ENCODE measurements at places on chromosomes 1 and 21.
A peak's percentile ranks its signal among the peaks of the same experiment; 100 is the strongest.

- DNase-seq: no peak
These were observed 95.2 kb downstream of the NTPCR start for GRCh38 chr1:233045588-233045987.

GRCh38 chr1:54199765-54200518 is at the start of the genes CYB5RL and MRPL37:
Gene CYB5RL (minus strand): TSS chr1:54200030. CDS start chr1:54195616, 4,414 bp downstream.
Gene MRPL37 (plus strand): TSS chr1:54200167. CDS start chr1:54200244, 77 bp downstream.
- DNase-seq: peak; percentile 96

DNA sequence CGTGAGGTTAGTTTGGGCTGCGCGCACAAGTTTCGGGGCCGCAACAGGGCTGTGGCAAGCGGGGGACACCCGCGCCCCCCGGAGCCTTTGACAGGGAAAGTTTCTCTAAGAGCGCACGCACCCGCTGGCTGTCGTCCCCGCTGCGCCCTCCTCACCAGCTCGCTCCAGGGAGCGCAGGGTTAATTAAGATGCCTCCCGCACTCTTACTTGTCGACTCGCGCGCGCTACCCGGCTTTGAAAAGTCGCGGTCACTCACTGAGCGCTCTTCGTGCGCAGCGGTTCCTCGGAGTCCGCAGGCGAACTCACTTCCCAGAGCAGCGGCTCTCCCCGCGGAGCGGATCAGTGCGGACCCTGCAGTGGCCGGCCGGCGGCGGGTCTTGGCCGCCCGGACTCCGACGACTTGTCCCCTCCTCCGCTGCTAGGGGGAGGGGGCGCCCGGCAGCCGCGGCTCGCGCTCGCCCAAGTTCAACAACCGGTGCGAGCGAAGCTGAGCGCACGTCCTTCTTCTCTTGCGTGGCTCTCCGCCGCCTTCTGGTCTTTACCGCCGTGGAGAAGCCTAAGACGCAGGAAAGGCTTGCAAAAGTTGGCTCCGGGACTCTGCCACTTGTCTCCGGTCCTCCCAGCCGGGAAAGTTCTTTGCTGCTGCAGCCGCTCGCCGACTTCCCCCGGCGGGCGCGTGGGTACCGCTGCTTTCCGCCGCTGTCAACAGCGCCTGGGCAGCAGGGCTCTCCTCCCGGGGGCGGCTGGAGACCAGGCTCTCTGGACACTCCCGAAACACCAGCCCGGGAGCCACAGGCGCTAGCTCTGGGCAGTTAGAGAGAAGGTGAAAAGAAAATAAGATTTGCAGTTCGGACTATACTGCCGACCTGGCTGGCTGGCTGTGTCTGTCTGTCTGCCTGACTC is 506 bp downstream of the JUN start:
- peak; percentile 63 for DNase-seq

DNA sequence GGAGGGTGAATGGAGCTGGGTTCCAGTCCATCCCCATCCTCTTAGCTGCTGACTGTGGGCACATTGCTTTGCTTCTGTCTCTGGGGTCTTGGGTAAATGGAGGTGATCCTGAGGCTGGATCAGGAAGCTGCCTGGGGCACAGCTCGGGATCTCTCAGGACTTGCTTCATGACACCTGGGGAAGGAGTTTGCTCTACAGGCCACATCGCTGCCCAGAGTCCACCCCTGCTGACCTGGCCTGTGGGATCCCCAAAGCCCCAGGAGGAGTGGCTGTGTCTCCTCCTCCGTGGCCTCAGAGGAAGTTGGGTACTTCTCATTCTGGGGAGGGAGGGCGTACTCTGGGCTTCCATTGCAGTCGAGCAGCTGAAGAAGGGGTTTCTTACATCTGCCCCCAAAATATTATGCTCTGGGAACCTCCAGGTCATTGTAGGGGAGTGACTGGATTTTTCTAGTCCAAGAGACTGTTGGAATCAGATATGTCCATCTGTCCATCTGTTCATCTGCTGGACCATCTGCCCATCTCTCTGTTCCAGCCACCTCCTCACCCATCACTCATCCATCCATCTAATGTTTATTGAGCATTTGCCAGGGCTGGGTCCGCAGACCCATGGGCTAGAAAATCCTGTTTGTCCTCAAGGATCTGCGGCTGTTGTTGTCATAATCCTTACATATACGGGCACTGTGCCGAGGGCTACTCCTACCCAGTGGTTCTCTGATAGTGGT is 45.9 kb downstream of the ARHGEF10L start:
- no peak for DNase-seq

- no peak for DNase-seq
These were observed 33.2 kb upstream of the SERBP1 start for GRCh38 chr1:67463298-67463955.

DNA sequence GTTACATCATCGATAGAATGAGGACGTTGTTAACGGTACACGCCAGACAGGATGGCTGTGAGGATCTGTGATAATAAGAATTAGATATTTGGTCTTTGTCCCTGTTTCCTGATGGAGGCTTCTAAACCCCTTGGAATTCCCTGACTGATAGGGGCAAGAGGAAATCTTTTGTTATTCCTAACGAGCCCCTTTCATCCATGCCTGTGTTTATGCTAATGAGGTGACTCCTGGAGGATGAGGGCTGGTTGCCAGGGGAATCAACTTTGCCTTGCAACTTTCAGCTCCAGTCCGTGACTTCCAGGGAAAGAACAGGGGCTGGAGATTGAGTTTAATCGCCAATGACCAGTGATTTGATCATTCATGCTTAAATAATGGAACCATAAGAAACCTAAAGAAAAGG is 39.3 kb upstream of the NLRP3 start:
- DNase-seq: no peak

DNA sequence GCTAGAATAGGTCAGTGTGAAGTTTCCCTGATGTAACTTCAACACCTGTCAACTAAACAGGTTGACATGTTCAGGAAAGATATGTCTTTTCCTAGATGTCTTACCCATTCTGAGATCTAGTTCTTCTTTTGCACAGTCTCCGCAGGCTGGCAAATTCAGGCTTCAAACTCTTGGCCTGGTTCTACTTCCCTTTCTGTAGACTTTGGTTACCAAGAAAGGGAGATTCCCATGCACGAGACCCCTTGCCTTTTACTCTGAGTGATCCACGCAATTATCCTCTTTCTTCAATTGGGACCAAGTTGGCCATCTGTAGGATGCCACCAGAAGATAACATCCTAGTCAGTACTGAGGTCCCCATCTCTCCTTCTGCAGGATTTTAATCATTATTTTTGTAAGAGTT is 2.0 kb downstream of the CFAP45 start:
- no peak for DNase-seq

DNA sequence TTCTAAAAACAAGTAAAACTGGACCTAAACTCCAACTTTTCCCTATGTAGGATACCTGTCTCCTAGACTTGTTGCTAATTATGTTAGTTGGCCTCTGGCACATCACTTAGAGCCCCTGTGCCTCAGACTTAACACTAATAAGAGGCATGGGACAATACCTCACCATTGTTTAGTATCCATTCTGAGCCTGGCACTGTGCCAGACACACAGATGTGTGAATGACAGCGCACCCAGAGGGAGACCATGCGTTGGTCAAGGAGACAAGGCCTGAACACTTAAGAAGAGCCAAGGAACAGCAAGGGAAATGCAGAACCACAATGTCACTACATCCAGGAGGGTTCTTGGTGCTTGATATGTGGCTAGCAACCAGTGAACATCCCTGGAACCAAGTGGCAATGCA is 189.1 kb downstream of the FGGY start:
- DNase-seq: no peak

DNA sequence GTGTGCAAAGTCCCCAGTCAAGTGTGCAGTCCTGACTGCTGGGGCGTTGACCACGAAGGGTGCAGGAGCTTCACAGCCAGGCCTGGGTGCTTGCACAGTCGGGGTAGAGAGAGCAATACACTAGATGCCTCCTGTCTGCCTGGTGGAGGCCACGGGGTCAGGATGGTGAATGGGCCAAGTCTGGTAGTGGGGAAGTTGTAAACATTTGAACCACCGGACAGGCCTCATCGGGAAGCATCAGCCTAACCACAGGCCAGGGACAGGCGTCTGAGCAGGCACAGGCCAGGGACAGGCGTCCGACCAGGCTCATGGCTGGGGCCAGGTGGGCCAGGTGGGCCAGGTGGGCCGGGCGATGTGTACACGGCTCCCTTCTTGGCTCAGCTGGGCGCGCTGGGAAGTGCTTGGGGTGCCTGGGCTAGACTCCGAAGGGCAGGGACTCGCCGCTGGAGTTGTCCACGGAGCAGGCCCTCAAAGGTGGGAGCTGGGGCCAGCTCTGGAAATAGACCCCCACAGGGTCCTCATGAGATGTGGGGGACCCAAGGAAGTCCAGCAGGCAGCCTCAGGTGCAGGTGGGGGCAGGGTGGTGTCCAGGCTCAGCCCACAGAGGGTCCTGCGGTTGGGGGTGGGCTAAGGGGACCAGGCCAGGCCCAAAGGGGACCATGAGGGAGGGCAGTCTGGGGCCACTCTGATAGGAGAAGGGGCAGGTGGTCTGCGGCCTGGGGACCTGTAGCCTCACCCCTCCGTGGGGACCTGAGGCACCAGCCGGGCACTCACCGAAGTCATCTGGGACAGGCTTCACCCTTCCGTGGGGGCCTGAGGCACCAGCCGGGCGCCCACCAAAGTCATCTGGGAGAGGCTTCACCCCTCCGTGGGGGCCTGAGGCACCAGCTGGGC is 15.0 kb downstream of the COL6A1 start:
- no peak for DNase-seq

GRCh38 chr1:187326557-187326956 is 497.8 kb downstream of the PLA2G4A start:
- no peak for DNase-seq

GRCh38 chr1:12486401-12487005 is 131.5 kb downstream of the DHRS3 start:
- no peak for DNase-seq

GRCh38 chr1:29458737-29459619 is 222.7 kb downstream of the PTPRU start:
- DNase-seq: no peak

GRCh38 chr1:197618061-197618460 is 157.2 kb downstream of the DENND1B start:
- no peak for DNase-seq

GRCh38 chr1:234307726-234308125 is 65.5 kb upstream of the COA6 start:
- no peak for DNase-seq

- DNase-seq: no peak
These were observed 361.0 kb downstream of the SETD4 start for GRCh38 chr21:35699361-35699760.

GRCh38 chr1:193677874-193678273 is 491.5 kb upstream of the B3GALT2 start:
- DNase-seq: no peak

- no peak for DNase-seq
These were observed 299.7 kb downstream of the GRIK1 start for GRCh38 chr21:29640080-29640508.

GRCh38 chr21:38995731-38996130 is 187.5 kb downstream of the PSMG1 start:
- DNase-seq: no peak

- DNase-seq: peak; percentile 52
These were observed 1.4 kb upstream of the PTPRF start for GRCh38 chr1:43529206-43529731.

DNA sequence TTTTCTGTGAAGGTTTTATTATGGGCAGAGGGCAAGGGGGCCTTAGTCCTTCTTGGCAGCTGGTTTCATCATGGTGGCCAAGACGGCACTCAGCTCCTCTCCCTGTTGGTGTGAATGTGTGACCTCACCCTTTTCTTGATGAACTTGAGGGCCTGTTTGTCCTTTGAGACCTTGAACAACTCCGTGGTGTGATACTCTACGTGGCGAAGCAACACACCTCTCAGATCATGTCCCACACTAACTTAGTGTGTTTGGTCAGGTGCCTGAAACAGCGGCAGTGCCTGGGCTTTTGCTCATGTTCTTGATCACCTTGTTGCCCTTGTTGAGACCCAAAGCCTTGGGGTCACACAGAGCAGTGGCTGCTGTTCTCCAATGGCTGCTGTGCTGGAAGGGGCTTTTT is 13.4 kb downstream of the L1TD1 start:
- DNase-seq: no peak

DNA sequence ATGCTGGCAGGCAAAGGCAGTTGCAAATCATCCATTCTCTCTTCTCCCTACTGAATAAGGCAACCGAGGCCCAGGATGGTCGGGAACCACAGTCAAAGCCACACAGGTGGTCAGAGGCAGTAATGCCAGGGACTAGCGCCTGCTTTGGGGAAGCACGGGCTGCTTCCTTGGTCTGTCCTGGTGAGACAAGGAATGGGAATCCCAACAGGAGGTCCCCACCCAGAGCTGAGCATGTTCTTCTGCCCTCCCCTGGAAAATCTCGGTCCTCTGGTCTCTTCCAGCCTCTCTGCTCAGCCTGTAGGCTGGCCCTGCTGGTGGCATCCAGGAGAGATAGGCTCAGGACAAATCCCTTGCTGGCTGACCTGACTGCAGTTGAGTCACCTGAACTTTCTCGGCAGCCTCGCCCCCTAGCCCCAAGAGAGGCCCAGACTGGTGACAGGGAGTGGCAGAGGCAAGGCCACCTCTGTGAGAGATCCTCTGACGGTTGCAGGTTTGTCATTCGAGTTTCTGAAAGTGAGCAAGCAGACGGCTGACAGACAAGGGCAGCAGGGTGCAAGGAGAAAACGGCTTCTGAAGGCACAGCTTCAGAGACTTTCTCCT is 5.8 kb downstream of the OLIG1 start:
- no peak for DNase-seq

DNA sequence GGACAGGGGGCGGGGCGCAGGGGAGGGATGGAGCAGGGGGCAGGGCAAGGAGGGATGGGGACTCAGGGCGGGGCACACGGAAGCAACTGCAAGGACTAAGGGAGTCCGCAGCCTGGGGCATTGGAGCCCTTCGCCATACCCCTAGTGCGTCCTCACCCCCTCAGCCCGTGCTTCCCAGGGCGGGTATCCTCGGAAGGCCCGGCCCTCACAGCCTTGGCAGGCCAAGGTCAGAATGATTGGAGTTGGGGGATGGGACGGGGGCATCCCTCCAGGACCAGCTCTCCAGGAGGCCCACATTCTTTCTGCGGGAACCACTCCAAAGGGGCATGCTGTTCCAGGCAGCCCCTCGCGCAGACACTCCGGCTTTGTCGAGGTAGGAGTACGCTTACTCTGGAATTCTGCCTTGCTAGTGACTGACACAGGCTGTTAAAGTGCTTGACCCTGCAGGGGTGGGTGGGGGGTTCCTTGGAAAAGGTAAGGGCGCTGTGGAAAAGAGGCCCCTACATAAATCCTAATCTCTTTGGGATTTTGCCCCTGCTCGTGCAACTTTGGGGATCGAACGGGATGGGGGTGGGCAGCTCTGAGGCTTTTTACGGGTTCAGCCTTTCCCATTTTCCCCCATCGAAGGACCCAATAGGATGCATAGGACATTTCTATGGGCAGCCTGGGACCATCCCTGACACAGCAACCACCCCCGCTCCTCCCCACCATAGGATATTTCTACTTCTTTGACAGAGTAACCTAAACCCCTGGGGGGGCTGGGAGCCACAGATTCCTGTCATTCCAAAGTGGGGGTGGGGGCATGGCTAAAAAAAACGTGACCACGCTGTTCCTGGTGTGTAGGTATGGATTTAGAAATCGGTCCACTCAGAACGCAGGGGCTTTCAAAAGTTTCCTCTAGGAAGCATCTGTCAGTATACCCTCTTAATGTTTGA is 738 bp upstream of the TRIM11 start:
- DNase-seq: peak; percentile 67

- no peak for DNase-seq
These were observed 1.3 kb upstream of the PEX10 start for GRCh38 chr1:2413495-2414296.

Data from T47D (cell line).